ENCODE measurements at places on chromosomes 3 and 15. TPM values are rescaled to one million over a fixed set of nuclear protein-coding genes. Genes with fewer than 3 reads are reported as not detected.

Gene CMC1
- polyA plus RNA-seq: 68.6 TPM

Gene PCOLCE2
- polyA plus RNA-seq: 57.8 TPM

Gene ADCY5
- 37.2 TPM for polyA plus RNA-seq

Gene DOCK3
- 5.0 TPM for polyA plus RNA-seq

Gene LAMB2
- 423 TPM for polyA plus RNA-seq

Gene DLG1
- polyA plus RNA-seq: 42.5 TPM

Gene CLDN16
- polyA plus RNA-seq: not detected

Gene ACSBG1
- 0.65 TPM for polyA plus RNA-seq

Gene ANKRD34C
- polyA plus RNA-seq: 0.01 TPM

Gene SLC22A13
- polyA plus RNA-seq: 0.44 TPM

Gene PDCD7
- polyA plus RNA-seq: 15.7 TPM

Gene SH2D7
- not detected for polyA plus RNA-seq

Gene TGM4
- not detected for polyA plus RNA-seq

Gene AP3B2
- polyA plus RNA-seq: 0.51 TPM

Gene ACP3
- 0.59 TPM for polyA plus RNA-seq

DNA sequence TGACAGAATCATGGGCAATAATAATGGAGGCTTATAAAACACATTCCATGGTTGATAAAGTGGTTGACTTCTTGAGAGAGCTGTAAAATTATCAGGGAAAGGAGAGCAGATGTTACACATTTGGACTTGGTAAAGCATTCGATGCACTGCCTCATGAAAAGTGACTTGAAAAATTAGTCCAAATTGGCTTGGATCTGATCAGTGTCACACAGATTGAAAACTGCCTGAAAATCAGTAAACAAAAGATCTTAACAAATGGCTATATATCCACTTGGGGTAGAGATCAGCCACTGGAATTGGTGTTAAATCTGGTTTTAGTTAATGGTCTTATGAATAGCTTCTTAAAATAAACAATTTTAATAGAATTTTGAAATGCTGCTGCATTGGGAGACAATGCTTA lies 20.3 kb downstream of the SHOX2 start:
- no peak for DNase-seq

DNA sequence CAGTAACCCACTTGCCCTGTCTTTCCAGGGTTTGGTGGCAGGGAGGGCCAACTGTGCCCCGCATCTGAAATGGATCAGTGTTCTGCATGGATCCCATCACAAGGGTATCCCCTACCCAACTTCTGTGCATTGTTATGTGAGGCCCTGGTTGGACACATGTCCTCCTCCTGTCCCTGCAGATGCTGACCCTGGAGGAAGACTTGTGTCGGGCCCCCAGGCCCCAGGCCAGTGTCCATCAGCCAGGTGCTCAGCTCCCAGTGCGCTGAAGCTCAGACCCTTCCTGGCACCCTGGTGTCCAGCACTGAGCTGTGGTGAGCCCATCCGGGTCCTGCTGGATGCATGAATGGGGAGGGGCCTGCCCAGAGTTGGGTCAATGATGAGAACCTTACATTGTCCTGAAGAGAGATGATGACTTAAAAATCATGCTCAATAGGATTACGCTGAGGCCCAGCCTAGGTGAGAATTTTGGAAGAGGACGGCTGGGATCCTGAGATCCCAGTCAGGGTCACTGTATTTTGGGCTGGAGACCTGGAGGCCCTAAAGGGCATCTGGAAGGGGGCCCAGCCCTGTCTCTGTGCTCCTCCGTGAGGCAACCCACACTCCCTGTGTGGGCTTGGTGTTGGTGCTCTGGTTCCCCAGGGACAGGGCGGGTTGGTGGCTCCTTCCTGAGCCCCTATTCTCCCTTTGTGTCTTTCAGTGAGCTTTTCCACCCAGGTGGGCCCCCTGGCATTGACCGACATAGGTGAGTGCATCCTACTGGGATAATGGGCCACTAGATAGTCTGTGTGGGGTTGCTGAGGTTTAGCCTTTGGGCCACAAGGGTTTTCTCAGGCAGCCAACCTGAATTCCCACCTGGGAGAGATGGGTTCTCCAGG lies 199.1 kb downstream of the UBE3A start:
- DNase-seq: no peak

GRCh38 chr15:100500226-100500990 lies 28.3 kb downstream of the CERS3 start:
- no peak for DNase-seq

DNA sequence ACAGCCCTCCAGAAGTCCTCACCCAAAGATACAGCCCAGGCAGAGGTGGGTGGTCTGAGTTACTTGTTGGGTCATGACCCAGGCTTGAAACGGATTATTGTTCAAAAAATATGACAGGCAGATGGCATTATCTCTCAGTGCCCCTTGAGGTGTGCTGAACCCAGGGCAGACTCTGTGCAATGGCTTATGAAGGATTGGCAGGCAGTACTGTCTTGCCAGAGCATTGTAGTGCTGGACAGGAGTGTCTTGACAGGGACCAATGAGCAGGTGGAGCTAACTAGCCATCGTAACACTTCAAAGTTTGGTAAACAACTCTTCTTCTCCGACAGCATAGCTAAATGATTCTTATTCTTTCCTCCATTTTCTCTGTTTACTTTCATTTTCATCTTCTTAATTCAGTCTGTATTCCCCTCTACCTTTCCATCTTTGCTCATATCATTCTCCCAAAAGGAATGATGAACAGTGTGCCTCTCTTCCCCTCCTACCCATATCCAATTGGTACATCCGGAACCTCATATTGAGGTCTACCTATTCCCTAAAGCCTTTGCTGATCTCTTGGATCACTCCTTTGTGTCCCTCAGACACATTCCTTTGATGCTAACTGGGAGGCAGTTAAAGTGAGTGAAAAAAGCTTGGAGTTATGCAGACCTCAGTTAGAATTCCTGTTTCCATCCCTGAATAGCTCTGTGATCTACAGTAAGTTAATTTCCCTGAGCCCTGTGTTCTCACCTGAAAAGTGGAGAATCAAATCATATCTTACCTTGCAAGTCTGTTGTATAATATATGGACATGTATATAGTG lies 2.6 kb upstream of the IL20RB start:
- no peak for DNase-seq

GRCh38 chr3:46649436-46649835 lies 37.1 kb downstream of the FAM240A start:
- DNase-seq: no peak

- DNase-seq: peak; percentile 36
Measured at GRCh38 chr3:79490165-79491028, 277.4 kb downstream of the ROBO1 start.

DNA sequence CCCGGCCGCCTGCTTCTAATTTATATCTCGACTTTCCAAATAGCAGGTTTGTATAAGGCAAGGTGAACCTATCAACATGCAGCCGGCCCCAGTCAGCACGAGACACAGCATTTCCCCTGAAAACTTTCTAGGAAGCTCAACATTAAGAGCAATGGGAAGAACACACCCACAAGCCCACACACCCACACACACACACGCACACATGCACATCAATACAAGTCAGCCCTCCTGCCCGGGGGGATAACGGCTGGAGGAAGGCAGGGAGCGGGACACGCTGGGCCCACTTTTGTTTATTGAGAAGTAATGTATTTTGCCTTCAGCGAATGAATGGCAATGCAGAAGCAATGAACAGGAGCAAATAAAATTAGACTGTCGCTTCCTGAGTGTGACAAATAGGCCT lies 83.5 kb downstream of the PCSK6 start:
- DNase-seq: no peak

DNA sequence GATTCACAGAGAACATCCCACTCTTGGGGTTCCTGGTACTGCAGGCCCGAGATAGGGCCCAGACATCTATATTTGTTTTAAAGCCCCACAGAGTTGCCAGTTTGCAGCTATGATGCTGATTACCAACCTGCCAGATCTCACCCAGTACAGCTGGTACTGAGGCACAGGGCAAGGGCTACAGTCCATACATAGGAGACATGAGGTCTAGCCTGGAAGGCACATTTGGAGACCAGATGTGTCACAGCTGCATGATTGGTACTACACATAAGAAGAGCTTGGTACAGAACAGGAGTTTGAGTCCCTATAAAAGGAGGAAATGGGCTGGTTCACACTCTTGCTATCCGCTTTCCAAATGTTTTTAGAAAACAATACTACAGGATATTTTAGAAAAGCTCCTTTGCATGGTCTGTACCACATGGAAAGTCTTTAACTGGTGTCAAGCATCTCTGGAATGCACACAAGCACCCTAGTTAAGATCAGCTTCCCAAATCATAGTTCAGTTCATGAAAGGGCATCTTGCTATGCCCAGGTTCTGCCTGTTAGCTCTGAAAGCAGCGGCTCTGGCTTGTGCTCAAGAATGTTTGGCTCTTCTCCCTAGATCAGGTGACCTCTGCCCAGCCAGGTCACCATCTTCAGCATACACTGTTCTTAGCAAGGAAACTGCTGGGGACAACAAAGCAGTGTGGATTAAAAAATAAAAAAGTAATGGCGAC lies 20.6 kb downstream of the MTMR14 start:
- no peak for DNase-seq

DNA sequence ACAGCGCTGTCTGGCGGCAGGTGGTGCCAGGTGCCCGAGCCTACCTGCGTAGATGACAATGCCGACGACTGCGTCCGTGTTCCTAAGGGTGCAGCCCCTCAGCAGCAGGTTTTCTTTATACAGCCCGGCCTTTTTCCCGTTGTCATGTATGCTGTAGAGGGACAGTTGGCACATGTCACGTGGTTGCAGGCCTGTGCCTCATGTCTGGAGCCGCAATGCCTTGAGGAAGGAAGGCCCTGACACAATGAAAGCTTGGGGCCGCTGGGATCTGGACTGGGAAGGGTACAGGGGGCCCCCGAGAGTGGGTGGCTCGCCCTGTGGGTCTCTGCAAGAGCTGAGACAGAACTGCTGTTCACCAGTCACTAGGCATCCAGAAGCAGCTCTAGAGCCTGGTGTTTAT lies 136.0 kb downstream of the ATP10A start:
- no peak for DNase-seq

DNA sequence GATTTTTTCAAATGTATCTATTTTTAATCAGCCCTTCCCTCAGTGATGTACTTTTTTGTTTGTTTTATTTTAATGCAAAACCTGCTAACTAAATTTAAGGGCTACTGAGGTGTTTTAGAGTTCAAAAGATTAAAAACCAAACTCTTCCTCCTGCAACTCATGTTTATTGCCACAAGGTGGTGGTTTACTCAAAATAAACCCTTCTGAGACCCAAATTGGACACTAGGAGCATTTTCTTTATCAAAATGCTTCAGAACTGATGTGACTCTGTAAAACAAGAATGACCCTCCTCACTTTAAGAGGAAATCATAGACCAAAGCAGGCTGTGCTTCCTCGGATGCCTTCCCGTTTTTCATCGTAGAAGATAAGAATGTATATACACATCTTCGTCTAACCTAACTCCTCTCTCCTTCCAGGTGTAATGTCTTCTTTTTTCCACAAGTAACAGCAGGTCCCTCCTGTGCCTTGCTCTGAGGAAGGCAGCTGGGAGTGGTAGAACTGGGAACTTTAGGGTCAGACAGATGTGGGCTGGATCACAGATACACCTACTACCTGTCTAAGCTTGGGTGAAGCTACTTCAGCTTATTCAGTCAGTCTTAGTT lies 2.9 kb upstream of the NME9 start:
- DNase-seq: no peak

DNA sequence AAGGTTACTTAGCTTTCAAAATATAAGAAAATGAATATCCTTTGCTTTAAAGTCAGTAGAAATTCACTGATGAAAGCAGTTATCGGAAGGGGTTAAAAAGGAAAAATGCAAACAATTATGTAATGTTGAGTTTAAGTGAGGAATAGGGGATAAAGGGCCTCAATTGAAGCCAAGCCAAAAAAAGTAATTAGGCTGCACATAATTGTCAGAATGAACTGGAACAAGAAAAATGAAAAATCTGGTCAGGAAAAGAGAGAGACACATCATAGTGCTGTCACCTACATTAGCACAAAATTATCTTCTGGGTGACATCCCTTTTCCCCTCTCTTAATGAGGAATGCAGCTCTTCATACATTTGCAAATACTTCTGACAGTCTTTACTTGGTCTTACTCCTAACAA lies 48.8 kb upstream of the PIK3R4 start:
- no peak for DNase-seq

- no peak for DNase-seq
Measured at GRCh38 chr3:28841441-28841840, 439.4 kb upstream of the RBMS3 start.

- no peak for DNase-seq
Measured at GRCh38 chr3:85182975-85183752, 224.4 kb downstream of the CADM2 start.

- no peak for DNase-seq
Measured at GRCh38 chr3:174531262-174531982, 327.7 kb upstream of the NAALADL2 start.

DNA sequence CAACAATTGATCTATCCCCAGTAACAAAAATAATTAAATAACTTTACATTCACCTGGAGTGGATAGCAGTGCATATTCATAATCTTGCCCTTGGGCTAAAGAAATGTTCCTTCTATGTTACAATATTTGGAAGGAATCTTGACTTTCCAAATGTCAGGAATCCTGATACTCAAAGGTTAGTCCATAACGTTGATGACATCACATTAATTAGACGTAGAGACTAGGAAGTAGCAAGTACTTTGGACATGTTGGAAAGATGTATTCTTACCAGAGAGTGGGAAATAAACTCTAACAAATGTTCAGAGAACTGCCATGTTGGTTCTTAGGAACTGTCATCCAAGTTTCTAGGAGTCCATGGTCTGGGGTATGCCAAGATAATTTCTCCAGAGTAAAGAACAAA lies 70.6 kb upstream of the SLC25A36 start:
- DNase-seq: no peak

DNA sequence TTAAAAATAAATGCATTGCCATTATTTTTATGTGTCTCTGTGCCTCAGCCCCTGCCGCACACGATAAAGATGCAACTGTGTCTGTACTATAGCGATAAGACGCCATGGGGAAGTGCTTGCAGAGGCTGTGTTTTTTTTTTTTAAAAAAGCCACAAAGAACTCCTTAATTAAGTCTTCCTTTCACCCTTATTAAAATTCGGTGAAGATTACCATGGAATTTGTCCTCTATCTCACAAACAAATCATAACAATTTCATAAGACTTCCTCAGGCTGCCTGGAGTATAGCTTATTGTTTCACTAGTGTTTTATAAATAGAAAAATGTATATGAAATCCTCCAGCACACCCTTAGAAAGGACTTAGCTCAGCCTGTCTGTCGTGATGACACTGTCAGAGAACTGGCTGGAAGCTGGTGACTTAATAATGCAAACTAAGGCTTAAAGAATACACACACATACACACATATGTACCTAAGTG lies 374.8 kb upstream of the SLCO3A1 start:
- DNase-seq: no peak

DNA sequence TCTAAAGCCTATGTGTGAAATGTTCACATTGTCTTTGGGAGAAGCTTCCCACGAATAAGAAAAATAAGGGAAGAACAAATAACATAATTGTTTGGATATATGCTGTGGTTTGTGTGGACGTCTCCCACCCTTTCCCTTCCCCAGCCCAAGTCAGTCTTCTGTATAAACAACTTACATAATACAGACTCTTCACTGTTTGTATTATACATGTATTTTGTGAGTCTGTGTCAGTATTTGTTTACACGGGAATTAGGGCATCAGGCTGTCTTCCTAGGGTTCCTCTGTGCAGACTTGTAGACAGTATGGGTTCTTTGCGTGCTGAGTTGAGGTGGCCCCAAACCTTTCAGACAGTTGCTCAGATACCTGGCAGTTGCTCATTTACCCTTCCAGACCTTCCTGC lies 103.4 kb downstream of the IGF1R start:
- DNase-seq: no peak
